ENCODE measurements at places on chromosomes 5 and 9.

DNA sequence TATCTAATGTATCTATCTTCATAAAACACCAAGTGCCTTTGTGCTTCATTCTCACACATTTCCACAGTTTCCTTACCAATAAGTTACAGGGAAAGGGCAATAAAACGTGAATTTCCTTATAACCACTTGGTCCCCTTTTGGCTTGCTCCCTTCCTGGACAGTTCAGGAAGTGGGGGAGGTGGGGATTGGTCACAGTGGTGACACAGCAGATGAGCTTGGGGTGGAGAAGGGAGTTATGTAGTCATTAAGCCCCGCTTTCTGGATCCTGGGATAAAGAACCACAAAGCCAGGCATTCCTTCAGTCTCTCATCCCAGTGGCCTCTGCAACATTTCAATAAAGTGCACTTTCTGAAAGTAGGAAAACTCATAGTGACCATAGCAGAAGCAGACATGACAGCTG, 47.1 kb upstream of the FYB1 start:
- no peak for DNase-seq

DNA sequence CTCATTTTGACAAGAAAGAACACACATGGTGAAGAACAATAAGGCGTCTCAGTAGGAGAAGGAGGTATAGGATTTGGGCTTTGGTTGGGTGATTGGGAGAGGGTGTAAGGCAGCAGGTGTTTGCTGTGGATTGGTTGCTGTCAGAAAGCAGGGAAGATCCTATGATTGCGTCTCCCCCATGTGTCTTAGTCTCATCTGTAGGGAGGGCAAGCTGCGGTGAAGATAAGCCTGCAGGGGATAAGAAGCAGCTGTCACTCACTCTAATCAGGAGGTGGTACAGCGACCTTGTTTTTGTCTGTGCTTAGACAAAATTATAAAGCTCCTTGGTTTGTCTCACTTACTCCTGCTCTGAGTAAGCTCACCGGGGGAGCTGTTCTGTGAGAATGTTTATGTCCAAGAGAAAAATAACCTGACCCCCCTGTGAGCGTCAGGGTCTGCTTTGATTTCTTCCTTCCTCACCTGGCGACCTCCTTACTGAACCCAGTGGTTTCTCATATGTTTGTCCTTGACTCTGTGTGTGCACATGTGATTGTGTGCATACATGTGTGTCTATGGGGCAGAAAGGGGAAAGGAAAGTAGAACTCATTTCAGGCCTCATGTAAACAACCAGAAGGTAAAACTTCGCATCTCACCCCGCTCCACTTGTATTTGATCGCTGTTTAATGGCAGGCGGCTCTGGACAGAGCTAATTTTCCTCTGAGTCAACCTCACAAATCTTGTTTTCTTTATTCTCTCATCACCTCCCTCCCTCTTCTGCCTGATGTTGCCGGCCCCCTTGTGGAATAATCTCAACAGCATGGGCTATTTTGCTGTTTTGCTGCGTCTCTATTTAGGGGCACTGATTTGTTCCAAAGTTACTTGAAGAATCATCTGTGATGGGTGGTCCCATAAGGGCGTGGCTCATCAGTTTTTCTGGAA, 105.6 kb downstream of the TENT4A start:
- DNase-seq, result no peak

- no peak for DNase-seq
These were observed 2.1 kb upstream of the OGN start for GRCh38 chr9:92406477-92406876.

- DNase-seq, result no peak
These were observed 40.3 kb upstream of the HSPA9 start for GRCh38 chr5:138615461-138615860.

DNA sequence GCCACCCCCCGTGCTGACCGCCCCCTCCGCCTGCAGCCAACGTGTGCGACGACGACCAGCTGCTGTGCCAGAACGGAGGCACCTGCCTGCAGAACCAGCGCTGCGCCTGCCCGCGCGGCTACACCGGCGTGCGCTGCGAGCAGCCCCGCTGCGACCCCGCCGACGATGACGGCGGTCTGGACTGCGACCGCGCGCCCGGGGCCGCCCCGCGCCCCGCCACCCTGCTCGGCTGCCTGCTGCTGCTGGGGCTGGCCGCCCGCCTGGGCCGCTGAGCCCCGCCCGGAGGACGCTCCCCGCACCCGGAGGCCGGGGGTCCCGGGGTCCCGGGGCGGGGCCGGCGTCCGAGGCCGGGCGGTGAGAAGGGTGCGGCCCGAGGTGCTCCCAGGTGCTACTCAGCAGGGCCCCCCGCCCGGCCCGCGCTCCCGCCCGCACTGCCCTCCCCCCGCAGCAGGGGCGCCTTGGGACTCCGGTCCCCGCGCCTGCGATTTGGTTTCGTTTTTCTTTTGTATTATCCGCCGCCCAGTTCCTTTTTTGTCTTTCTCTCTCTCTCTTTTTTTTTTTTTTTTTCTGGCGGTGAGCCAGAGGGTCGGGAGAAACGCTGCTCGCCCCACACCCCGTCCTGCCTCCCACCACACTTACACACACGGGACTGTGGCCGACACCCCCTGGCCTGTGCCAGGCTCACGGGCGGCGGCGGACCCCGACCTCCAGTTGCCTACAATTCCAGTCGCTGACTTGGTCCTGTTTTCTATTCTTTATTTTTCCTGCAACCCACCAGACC, 80.2 kb downstream of the NTNG2 start:
- DNase-seq, result peak; percentile 28

GRCh38 chr9:121451586-121451985, 48.1 kb downstream of the GGTA1 start:
- DNase-seq, result no peak

DNA sequence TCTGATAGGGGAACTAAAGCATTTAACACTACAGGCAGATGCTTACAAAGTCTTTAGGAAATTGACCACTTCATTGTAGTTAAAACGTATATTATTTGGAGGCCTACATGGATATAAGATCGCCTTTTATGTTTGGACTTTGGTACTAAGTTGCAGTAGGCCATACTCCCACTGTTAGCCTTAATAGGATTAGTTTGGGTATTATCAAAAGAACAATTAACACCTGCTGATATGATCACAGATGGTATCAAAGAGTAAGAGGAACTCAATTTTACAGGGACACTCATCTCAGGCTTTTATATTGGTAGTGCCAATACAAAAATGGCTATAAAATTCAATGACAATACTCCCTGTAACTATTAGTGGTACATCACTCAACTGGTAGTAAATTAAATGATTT, 1183.0 kb downstream of the MAT2B start:
- no peak for DNase-seq
